Astrocyte (in vitro differentiated cells and primary cell): ENCODE measurements at places on chromosomes 12 and 14. TPM values are rescaled to one million over a fixed set of nuclear protein-coding genes. Genes with fewer than 3 reads are reported as not detected.
A peak's percentile ranks its signal among the peaks of the same experiment; 100 is the strongest.

DNA sequence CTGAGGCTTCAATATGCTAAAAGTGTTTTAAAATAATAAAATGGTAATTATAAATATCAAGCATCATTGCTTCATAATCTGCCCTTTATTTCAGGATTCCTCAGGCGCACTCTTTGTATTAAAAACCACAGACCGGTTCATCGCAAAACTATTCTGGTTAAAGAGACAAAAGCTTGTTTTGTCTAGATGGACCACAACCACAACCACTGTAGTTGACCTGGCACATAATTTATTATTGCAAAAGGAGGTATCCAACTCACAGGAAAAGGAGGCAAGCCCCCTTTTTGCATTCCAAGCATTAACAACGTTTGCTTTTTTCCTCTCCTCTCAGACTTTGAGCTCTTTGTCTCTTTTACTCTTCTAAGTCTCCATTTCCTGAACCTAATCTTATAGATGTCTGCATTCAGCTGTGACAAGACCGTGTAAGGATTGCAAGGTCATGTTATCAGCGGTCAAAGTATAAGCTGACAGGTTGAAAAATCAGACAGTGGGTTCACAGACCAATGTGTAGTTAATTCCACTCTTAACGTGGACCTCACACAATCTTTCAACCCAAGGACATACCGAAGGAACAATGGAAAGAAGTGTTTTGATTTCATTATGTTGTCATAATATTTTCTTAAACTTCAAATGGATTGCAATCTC, 1057.6 kb downstream of the GALC start:
- no peaks in the 10 kb centered on the region for H3K36me3 ChIP-seq
- no peaks in the 10 kb centered on the region for H3K27me3 ChIP-seq
- no peak overlapping the region for H3K27ac ChIP-seq
- peak; percentile 91 for DNase-seq
- peak overlapping the region; percentile 6 for H3K4me3 ChIP-seq
- no peaks in the 10 kb centered on the region for H3K4me1 ChIP-seq

- peaks cover 15% of the 10 kb centered on the region for H3K4me1 ChIP-seq
- no peaks in the 10 kb centered on the region for H3K36me3 ChIP-seq
- no peak overlapping the region for H3K4me3 ChIP-seq
- no peak for DNase-seq
- H3K27ac ChIP-seq: no peak overlapping the region
- no peaks in the 10 kb centered on the region for H3K27me3 ChIP-seq
These were observed 60.7 kb downstream of the NTF3 start for GRCh38 chr12:5492562-5492961.

GRCh38 chr14:55370883-55371455, 40.7 kb downstream of the ATG14 start:
- no peaks in the 10 kb centered on the region for H3K27me3 ChIP-seq
- no peak overlapping the region for H3K27ac ChIP-seq
- H3K36me3 ChIP-seq: peaks cover 10% of the 10 kb centered on the region
- H3K4me3 ChIP-seq: no peak overlapping the region

DNA sequence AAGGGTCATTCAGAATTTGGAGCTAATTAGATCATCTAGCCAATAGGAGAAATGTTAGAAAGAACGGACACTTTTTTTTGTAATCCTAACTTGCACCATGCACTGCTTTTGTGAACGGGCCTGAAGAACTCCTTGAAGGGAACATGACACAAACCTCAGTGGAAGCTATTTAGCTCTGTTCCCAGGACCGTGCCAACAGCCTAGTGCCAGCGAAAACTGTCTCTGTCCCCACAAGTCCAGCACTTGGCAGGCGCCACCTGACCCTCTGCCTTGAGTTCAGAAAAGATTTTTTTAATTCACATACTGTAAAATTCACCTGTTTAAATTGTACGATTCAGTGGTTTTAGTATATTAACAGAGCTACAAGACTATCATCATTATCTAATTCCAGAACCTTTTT, 31.3 kb upstream of the KCNA5 start:
- H3K36me3 ChIP-seq: no peaks in the 10 kb centered on the region
- H3K4me3 ChIP-seq: no peak overlapping the region
- no peaks in the 10 kb centered on the region for H3K27me3 ChIP-seq
- no peak for DNase-seq
- no peaks in the 10 kb centered on the region for H3K4me1 ChIP-seq

The PTGER2 gene
- 0.26 TPM in 1 of 2 replicates, not detected in the other for total RNA-seq
